NCI-H2081 treated with DMSO at 0.1 percent for 48 hours (cell line): ENCODE measurements at places on chromosomes 7 and 10.
A peak's percentile ranks its signal among the peaks of the same experiment; 100 is the strongest.

DNA sequence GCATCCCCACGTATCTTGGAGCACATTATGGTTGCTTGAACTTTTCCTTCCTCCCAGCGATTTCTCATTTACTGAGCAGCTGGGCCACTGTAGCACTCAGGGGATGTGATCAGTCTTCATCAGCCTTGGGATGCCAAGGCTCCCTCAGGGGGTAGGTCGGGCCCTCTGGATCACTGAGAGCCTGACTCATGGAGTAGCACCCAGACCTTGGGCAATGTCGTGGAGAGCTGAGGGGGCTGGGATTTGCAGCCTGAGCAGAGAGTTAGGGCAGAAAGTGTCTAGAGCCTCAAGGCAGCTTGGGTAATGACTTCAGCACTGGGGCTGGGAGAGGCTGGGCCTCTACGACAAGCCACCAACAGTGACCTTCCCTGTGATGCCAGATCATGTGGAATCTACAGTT is 86.5 kb upstream of the CXCL12 start:
- no peak for DNase-seq

- DNase-seq = no peak
Measured at GRCh38 chr7:80131675-80132435, 2.8 kb upstream of the GNAI1 start.

DNA sequence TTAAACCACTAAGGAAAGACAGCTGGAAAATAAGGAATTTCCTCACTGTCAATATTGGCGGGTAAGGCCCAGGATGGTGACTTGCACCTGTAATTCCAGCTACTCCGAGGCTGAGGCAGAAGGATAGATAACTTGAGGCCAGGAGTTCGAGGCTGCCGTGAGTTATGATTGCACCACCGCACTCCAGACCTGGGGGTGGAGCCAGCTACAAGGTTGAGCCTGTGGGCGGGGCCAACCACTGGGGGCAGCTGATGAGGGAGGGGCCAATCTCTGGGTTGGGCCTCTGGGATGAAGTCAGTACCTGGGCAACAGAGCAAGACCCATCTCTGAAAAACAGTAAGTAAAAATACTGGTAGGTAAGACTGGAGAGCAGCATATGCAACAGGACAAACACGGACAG is 80.1 kb upstream of the ADO start:
- DNase-seq = no peak

GRCh38 chr7:68246189-68246633 is 1249.6 kb downstream of the TYW1 start:
- DNase-seq = no peak

DNA sequence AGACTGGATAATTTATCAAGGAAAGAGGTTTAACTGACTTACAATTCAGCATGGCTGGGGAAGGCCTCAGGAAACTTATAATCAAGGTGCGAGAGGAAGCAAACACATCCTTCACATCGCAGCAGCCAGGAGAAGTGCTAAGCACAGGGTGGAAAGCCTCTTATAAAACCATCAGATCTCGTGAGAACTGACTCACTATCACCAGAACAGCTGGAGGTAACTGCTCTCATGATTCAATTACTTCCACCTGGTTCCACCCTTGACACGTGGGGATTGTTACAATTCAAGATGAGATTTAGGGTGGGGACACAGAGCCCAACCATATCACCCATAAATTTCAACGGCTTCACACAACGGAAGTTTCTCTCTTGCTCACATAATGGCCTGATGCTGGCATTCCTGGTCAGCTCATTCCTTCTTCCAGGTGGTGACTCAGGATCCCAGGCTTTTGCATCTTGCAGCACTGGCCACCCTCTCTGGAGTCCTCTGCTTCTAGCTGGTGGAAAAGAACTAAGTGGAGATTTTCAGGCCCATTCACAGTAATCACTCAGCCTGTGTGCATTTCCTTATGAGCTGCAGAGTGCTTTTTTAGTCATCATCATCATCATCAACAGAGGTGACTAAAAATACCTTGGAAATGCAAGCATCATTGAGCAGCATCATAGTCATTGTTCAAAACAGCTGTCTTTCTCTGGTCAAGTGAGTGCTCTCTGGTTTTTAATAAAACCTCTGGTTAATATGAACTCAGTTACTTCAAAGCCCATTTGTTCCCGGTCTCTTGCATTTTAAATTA is 308.1 kb downstream of the SFMBT2 start:
- DNase-seq = no peak

GRCh38 chr10:95474228-95475002 is 86.8 kb downstream of the SORBS1 start:
- DNase-seq = peak; percentile 4

DNA sequence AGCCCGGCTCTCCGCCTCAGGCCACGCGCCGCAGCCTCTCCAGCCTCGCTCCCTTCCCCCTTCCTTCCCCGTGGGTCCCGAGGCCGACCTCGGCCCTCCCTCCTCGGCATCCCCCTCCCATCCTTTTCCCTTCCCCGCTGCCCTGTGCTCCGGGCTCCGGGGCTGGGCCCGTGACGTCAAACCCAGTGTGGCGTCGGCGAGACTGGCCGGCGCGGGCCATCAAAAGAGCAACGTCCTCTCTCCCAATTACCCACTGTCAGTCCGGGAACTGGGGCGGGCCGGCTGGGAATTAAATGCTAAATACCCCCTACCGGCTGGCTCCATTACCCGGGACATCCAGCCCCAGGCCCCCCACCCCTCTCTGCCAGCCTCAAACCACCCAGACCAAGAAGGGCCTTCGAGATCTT is 2.6 kb upstream of the GATA3 start:
- no peak for DNase-seq

- DNase-seq = no peak
Measured at GRCh38 chr7:142800699-142801260, 30.0 kb downstream of the PRSS2 start.

GRCh38 chr10:127195041-127195506 is 1.3 kb downstream of the INSYN2A start:
- DNase-seq = no peak

DNA sequence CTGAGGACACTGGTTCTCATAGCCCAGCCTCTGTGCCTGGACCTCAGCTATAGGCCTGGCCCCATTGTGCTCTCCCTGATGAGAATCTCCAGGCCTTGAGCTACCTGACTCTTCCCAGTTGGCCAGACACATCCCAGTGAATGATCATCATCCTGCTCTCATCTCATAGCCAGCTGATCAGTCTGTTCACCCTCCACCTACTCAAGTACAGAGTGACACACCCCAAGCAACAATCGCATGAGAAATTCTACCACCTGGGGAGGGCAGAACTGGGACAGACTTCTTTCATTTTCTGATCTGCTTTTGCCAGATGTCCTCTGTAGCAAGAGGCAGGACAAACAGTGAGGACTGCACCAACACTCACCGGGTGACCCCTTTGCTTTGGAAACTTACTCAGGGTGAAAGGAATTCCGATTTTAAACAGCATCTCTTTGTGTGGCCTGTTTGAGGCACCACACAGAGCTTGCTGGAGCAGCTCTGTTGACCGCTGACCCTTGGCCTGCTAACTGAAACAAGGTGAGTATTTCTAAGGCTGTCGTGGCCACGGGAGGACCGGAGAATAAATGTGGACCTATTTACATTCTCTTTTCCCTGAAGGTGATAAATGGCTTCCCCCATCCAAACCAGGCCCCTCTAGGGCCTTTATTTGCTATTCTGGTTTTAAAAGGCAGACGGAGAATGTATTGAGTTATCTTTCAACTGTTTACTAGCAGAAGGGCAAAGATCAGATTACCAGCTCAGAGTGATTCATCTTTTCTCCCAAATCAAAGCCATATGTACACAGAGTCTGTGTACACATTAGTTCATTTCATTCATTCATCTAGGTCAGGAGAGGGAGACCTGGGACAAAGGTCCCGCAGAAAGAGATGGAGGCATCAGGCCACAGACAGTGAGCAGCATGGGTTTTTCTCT is 181.4 kb upstream of the TNS3 start:
- peak; percentile 50 for DNase-seq
